Heart left ventricle (tissue), 16 donors: ENCODE measurements at places on chromosomes 16 and 17. TPM values are rescaled to one million over a fixed set of nuclear protein-coding genes. Genes with fewer than 3 reads are reported as not detected.
A peak's percentile ranks its signal among the peaks of the same experiment; 100 is the strongest.

SALL1 gene
- total RNA-seq = not detected

CFAP52 gene
- not detected for total RNA-seq

STX4 gene
- 44.6 TPM for total RNA-seq

TRPV3 gene
- 1.7 TPM for total RNA-seq

CES1 gene
- 24.1 TPM for total RNA-seq

AHSP gene
- 2.2 TPM for total RNA-seq

BCO1 gene
- total RNA-seq = 0.70 TPM

TSPAN10 gene
- total RNA-seq = 0.37 TPM

TMC7 gene
- total RNA-seq = 1.6 TPM

DNA sequence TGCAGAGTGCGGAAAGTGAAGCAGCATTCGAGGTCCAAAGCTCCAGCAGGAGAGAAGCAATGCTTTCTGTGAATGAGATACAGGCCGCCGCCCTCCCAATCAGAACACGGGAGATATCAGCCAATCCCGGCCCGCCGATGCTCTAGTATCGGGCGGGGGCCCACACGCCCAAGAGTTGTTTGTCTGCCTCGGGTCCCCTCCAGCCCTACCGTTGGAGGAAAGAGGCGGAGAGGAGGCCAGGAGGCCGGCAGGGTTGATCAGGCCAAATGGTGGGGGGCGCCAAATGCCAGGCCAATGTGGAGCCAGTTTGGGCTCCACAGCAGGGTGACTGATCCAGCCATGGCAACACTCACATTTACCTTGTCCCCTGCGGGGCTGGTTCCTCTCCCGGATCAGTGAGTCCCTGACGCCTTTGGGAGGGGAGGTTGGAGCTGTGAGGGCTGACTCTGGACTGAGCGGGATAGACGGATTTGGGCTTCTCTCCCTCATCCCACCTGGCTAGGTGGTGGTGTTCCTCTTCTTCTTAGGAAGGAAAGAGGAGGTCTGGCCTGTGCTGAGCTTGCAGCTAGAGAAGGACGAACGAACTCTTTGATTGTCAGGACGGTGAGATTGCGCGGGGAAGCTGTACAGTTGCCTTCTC lies 10.4 kb upstream of the CUEDC1 start:
- H3K36me3 ChIP-seq = no peaks in the 10 kb centered on the region
- H3K4me1 ChIP-seq = no peaks in the 10 kb centered on the region
- H3K27me3 ChIP-seq = no peaks in the 10 kb centered on the region
- no peak for DNase-seq

DNA sequence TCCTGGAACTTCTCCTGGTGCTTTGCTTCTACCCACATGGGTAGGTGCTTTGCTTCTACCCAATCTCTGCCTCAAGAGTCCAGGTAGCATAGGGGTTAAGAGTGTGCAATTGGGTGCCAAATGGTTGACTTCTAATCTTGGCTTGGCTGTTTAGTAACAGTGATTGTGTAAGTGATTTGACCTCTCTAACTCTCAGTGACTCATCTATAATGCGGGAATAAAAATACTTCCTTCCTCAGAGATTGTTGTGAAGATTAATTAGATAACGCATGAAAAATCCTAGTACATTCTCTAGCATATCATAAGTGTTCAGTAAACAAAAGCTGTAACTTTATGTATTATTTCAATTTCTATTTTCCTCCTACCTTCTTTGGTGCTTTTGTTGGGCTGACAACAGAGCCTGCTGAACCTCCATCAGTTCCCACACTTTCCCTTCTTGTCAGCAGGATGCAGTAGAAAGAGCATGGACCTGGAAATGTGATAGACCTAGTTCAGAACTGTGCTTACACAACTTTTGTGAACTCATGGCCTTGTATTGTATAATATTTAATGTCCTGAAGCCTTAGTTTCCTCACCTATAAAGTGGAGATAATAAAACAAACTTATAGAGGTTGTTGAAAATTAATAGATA lies 72.9 kb upstream of the SMIM36 start:
- H3K36me3 ChIP-seq = no peaks in the 10 kb centered on the region
- DNase-seq = no peak
- H3K27me3 ChIP-seq = no peaks in the 10 kb centered on the region
- no peak overlapping the region for H3K27ac ChIP-seq
- H3K4me3 ChIP-seq = no peak overlapping the region
- no peaks in the 10 kb centered on the region for H3K4me1 ChIP-seq

DNA sequence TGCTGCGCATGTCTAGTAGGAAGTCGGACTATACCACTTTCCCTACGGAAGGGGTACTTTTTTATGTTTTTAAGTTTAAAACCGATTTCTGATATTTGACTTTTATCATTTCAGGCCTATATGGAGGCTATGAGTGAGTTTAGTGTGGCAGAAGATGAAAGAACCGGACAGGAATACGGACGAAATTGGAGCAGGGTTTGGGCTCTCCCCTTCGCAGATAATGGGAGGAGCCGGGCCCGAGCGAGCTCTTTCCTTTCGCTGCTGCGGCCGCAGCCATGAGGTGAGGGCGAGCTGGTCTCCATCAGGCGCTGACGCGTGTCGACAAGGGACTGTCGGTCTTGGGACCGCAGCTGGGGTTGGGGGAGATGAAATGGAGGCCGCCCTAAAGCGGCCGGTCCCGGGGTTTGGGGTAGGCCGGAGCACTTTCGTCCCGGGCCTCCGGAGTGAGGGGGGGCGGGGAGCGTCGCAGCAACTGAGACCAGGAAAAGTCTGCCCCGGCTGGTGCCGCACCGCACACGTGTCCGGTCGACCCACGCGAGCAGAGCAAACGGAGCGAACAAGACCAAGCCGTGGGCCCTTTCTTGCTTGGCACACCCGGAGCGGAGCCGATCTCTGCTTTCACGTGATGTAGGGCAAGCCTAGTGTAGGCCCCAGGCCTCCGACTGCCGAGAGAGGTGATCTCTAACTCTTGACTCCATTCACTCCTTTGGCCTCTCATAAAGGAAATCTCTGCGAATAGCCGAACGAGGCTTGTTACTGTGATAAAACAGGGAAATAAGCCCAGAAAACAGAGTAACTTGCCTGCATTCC lies at the start of gene RPL19:
Gene RPL19, plus strand, starts transcription at position 214 of the 810 bp plus-strand sequence. Its CDS starts 62 bp downstream, at position 276.
- H3K4me3 ChIP-seq = peak within 1 kb of the TSS; percentile 82
- peaks cover 21% of the 10 kb centered on the region for H3K4me1 ChIP-seq
- H3K36me3 ChIP-seq = peaks cover 43% of the 10 kb centered on the region
- peak within 1 kb of the TSS; percentile 100 for H3K27ac ChIP-seq
- peak; percentile 83 for DNase-seq

DNA sequence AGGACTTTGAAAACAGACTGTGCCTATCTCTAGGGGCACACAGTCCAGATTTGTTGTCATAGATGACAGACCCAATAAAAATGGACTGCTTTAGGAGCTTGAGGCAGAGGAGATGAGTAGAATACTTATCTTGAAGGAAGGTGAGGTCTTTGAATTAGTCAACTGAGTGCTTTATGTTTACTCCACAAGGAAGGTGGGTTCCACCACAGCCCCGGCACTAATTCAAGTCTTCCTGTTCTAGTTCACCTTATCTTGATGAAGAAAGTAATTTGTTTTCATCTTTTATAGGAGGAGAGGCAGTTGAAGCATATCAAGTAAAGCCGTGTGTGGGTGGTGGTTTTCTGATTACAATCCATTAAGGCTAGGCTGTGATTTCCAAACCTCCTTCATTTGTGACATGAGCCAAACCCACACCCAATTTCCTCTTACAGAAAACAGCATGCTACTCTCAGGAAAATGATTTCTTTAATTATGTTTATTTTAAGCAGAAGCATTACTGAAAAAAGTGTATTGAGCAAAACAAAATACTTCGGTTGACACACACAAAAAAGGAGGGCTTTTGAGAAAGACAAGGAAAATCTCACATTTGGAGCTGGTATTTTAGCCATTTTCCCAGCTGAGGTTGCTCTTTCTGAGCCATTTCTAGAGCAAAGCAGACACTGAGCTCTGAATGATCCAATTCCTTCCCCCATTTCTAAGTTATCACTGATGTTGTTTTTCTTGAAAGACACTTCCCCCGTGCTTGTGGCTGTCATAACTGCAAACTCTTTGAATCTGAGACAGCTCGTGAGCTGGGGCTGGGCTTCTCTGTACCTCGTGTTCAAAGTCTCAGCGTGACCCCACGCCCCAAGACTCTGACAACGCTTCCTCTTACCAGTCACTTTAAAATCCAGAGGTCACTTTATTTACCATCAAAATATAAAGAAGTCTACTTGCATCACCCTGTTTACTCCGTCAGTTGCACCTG lies 35.4 kb downstream of the CDRT15 start:
- H3K27me3 ChIP-seq = no peaks in the 10 kb centered on the region
- no peak overlapping the region for H3K4me3 ChIP-seq
- H3K4me1 ChIP-seq = peaks cover 91% of the 10 kb centered on the region
- no peak overlapping the region for H3K27ac ChIP-seq
- no peak for DNase-seq

DNA sequence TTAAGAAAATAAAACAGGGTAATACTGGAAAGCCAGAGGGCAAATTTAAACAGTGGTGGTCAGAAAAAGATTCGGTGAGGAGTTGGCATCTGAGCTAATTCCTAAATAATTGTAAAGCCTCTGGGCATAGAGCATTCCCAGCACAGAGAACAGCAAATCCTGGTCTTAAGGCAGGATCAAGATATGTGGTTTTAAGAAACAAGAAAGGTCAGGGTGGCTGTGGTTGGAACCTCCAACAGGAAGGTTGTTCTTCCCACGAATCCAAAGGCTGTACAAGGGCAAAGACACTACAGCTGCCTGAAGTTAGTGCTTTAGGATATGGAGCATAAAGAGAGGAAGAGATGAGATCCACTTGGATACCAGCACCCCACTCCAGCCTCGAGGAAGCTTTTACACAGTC lies 114.6 kb downstream of the ZNF18 start:
- H3K27me3 ChIP-seq = no peaks in the 10 kb centered on the region
- no peaks in the 10 kb centered on the region for H3K36me3 ChIP-seq
- no peak overlapping the region for H3K27ac ChIP-seq
- no peak for DNase-seq
- H3K4me3 ChIP-seq = no peak overlapping the region
- H3K4me1 ChIP-seq = no peaks in the 10 kb centered on the region
